ENCODE measurements at places on chromosomes 4 and X.

DNA sequence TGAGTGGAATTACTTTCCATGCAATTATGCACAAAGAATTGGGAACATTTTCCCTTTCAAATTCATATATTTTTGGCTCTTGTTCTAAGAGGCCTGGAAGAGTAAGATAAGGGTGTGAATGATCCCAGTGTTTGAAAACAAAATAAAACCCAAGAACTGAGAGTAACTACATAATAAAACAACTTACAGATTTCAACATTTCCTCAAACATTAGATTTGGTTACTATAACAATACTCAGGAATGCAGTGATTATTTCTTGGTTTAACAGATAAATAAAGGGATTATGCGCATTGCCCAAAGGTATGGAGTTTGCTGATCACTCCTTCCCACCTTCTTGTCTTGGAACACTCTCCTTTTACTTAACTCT lies 292.5 kb downstream of the CAMK2D start:
- no peak for DNase-seq

GRCh38 chr4:175810073-175810730 lies 1.9 kb downstream of the GPM6A start:
- DNase-seq, result no peak

- DNase-seq, result no peak
These were observed 116.6 kb upstream of the FAT1 start for GRCh38 chr4:186840222-186840701.

DNA sequence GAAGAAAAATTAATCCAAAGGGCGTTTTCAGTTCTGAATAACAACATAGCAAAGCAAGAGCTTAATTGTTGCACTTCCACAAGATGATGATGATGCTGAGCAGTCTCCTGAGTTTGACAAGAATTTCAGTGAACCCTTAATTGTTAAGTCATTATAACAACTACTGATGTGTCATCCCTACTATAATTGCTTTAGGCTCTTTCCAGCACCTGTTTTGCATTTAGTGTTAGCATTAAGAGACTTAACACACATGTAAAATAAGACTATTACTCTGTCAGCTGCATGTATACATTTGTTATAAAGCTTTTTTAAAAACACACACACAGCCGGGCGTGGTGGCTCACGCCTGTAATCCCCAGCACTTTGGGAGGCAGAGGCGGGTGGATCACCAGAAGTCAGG lies 37.9 kb upstream of the GALNT7 start:
- DNase-seq, result no peak

GRCh38 chrX:129780441-129781105 lies 824 bp downstream of the SASH3 start:
- no peak for DNase-seq

GRCh38 chr4:21742326-21742725 lies 206.2 kb downstream of the KCNIP4 start:
- DNase-seq, result no peak

GRCh38 chr4:2284934-2285612 lies 23.2 kb upstream of the MXD4 start:
- DNase-seq, result peak; percentile 18

- peak; percentile 93 for DNase-seq
These were observed 203.4 kb downstream of the ANAPC10 start for GRCh38 chr4:144894573-144894972.

DNA sequence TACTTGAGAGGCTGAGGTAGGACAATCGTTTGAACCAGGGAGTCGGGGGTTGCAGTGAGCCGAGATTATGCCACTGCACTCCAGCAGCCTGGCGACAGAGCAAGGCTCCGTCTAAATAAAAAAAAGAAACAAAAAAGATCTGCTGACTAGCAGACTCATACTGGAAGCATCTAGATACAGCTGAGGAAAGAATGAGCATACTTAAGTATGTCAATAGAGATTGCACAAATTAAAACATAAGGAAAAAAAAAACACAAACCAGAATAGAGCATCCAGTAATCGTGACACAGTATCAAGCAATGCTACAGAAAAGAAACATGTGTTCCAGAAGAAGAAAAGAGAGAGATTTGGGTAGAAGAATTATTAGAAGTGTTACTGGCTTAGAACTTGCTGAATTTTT lies 105.5 kb upstream of the SPOCK3 start:
- DNase-seq, result no peak

DNA sequence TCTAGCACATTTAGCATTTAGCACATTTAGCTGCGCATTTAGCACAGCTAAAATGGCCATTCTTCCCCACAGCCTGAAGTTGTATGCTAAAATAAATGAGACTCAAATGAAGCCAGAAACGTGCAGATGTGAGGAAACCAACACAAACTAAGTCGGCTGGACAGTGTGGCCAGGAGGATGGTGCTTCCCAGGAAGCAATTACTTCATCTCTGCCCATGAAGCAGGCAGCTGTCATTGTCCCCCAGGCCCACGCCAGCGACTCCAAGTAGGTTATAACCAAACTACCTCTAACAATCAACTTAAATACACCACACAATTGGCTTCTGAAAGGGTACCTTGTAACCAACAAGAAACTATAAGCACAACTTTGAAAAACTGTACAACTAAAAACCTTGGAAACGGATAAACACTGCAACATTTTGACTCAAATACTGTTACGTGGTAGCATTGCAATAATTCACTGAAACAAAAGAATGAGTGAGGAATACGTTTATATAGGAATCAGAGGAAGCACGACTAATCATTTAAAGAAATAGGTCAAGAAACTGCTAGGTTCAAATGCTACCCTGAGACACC lies 39.2 kb downstream of the AFAP1 start:
- no peak for DNase-seq

- peak; percentile 26 for DNase-seq
These were observed 869 bp downstream of the TMEM184C start for GRCh38 chr4:147617841-147618691.

GRCh38 chrX:20974326-20974725 lies 399.9 kb upstream of the CNKSR2 start:
- peak; percentile 60 for DNase-seq

DNA sequence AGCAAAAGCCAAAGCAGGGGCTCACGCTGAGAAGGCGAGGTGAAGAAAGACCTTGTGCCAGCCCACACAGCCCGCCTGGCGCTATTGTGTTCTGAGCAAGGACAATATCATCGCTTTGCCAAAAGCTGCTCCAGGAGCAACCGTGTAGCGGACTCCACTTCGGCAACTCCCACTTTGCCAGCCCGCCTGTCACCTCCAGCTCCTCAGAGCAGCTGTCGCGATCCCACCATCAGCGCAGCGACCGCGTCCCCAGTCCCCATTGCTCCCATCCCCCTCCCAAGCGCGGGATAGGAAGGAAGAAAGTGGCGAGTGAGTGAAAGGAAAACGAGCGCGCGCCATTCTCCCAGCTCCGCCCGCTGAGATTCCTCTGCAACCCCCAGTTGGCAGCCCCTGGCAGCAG lies 759 bp downstream of the ZC4H2 start:
- DNase-seq, result peak; percentile 36

GRCh38 chrX:44105228-44105913 lies 132.2 kb upstream of the NDP start:
- DNase-seq, result peak; percentile 4

GRCh38 chr4:122512430-122512829 lies 55.9 kb upstream of the IL2 start:
- DNase-seq, result no peak

- DNase-seq, result no peak
These were observed 183.7 kb upstream of the LDB2 start for GRCh38 chr4:17082186-17082585.

DNA sequence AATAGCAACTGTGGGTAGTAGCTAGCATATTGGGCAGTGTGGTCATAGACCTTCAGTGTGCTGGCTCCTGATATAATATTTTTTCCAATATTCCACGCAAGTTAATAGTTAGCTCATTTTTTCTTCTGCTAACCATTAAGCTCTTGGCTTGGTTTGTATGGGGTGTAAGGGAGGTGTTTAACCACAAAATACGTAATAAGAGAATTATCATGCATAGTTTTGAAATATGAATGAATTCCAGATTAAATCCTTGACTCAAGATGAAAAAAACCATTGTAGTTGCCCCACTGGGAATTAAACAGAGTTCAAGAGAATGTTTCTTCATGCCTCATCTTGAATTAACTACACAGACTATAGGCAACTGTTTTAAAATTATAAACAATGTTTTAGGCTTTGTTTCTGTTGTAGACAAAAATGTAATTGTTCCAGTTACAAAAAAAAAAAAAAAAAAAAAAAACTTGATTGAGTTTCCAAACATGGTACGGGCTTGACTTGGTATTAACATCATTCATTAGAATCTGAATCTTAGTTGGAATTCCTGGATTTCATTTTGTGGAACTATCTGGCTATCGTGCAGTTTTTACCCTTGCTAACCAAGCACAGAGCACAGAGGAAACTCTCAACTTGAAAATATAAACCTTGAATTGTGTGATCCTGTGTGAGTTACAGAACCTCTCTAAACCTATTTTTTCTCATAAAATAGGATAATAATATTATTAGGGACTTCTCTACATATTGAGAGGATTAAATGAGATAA lies 28.4 kb downstream of the CXCL1 start:
- peak; percentile 62 for DNase-seq

GRCh38 chrX:94524867-94525266 lies 850.9 kb downstream of the FAM133A start:
- DNase-seq, result peak; percentile 10

DNA sequence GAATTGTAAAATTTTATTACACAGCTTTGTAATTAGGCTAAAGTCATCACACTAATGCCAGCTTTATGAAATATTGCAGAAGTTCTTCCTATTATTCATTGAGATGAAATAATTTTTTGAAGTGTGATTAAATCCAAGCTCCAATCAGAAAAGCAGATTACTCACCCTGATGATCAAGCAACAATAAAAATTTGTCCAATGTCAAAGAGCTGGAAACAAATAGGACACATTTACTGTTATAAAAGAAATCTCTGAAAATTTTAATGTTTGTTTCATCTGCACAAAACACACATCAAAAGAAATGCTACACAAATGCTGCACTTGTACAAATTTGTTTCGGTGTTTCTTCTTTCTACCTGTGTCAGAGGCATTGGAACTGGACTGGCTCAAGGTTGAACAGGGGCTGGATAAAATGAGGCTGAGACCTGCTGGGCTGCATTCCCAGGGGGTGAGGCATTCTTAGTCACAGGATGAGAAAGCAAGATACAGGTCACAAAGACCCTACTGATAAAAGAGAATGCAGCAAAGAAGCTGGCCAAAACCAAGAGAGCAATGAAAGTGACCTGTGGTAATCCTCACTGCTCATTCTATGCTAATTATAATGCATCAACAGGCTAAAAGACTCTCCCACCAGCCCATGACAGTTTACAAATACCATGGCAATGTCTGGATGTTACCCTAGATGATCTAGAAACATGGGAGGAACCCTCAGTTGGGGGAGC lies 78.3 kb downstream of the GASK1B start:
- peak; percentile 30 for DNase-seq

Measured in MCF 10A (cell line).